Activated gamma-delta T cell treated with Interleukin-2 at 50 U/mL for 16 hours (primary cell): ENCODE measurements at places on chromosomes 7 and 10.
A peak's percentile ranks its signal among the peaks of the same experiment; 100 is the strongest.

DNA sequence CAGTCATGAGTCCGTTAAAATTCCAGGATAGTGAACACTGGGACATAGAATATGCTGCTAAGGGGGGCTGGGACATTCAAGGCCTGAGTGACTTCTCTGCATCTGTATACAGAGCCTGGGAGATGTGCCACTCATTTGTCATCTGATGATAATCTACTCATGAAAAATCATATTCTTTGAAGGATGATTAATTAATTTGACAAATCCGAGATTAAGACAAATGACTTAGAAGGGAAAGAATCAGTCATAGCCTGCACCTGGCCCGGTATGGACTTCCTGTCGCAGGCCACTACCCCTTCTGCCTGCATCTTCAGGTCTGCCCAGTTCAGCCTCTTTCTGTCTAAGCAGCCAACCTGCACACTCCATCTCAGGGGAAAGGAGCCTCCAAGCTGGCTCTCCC, 18.8 kb upstream of the FAM170B start:
- DNase-seq = no peak

- DNase-seq = no peak
Measured at GRCh38 chr7:110442381-110442837, 648.5 kb upstream of the LRRN3 start.

DNA sequence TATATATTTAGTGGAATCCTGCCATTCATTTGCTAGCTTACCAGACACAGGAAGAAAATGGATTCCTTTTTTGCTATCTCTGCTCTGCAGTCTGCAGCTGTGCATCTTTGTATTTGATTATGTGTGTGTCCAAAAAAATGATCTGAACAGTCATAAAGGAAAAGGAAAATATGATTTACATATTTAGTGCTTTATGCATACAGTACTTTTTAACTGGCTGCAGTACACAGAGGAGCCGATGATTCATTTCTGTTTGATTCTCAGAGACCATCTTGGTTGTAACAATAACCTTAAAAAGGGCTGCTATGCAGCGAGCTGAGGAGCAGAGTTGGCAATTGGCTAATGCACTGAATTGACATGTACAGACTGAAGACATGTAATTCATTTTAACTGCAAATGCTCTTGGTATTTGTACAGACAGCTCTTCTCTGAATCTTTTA, 151.3 kb upstream of the FZD1 start:
- DNase-seq = no peak

GRCh38 chr7:112452102-112452888, 2.0 kb downstream of the IFRD1 start:
- no peak for DNase-seq

- no peak for DNase-seq
Measured at GRCh38 chr7:68922850-68923249, 675.4 kb upstream of the AUTS2 start.

GRCh38 chr7:17436126-17436525, 137.7 kb downstream of the AHR start:
- no peak for DNase-seq

DNA sequence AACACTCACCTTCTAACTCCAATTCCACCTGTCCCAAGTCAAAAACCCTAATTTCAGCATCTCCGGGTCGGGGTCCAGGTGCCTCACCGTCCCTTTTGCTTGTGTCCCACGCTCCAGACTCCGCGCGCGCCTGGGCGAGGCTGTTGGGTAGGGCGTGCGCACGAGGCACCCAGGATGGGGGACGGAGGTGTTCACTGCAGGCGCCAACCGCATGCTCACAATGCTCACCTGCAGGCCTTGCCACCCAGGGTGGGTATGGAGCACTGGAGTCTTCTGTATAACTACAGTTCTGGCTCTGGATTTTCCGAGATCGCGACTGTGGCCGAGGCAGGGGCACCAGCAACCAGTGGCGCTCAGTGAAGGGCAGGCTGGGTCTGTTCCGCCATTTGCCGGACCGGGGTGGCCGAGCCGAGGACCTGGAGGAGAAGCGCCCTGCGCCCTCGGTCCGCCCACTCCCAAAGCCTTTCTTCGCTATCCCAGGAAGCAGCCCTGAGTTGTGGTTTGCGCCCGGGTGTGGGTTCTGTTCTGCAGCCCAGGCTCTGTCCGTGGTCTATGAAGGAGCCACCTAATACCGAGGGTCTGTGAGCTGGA, 8.7 kb downstream of the FAM200A start:
- no peak for DNase-seq

GRCh38 chr7:24685708-24686107, 71.6 kb downstream of the GSDME start:
- no peak for DNase-seq

DNA sequence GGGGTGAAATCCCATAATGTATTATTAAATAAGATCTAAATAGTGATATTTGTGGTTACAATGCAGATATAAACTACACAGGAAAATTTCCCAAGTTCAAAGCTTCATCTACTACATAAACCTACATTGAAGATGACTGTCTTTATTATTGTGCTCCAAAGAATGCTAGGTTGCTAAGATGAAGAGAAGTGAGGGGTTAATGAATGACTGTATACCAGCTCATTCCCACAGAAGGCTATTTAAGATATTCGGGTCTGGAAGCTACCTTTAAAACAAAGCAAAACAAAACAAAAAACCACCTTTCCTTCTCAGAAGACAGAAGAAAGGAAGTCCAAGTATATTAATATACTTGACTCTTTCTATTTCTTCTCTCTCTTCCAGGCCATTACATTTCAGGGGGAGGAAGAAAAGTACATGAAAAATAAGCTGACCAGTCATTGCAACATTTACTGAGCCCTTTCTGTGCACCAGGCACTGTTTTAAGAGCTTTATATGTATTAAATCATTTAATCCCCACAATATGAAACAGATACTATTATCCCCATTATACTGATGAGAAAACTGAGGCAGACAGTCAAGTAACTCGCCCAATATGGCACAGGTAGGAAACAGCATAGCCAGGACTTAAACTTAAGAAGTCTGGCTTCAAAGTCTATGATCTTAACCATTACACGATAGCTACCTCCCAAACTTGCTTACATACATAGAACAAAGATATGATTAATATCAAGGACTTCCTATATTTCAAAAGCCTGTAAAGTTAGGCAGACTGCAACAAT, 48.1 kb downstream of the TNPO3 start:
- DNase-seq = no peak

DNA sequence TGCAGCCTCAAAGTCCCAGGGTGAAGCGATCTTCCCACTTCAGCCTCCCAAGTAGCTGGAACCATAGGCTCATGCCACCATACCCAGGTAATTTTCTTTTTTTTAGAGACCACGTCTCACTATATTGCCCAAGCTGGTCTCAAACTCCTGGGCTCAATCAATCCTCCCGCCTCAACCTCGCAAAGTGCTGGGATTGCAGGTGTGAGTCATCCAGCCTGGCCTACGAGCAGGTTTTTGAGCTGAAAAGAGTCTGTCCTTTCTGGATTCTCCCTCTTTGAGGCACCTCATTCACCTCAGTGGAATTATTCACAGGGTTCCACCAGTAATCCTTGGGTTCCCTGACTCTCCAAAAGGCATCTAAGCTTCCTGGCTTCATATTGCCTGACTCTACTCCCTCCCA, 7.6 kb upstream of the LEP start:
- DNase-seq = no peak

DNA sequence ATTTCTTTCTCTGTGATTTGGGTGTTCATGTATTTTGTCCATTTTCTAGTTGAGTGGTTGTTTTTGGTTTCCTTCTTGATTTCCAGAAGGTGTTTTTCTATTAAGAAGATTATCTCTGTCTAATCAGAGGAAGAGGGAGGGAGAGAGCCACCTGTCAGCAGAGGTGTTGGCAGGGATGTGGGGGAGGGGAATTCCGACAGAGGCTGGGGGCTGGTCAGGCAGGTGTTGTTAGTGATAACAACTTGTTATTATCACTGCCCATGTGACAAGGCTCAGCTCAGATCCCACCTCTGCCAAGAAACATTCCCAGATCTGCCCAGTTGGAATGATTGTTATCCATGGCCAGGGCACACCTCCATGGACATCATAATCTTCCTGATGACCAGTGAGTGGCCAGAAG, 293.4 kb downstream of the GFRA1 start:
- DNase-seq = no peak

DNA sequence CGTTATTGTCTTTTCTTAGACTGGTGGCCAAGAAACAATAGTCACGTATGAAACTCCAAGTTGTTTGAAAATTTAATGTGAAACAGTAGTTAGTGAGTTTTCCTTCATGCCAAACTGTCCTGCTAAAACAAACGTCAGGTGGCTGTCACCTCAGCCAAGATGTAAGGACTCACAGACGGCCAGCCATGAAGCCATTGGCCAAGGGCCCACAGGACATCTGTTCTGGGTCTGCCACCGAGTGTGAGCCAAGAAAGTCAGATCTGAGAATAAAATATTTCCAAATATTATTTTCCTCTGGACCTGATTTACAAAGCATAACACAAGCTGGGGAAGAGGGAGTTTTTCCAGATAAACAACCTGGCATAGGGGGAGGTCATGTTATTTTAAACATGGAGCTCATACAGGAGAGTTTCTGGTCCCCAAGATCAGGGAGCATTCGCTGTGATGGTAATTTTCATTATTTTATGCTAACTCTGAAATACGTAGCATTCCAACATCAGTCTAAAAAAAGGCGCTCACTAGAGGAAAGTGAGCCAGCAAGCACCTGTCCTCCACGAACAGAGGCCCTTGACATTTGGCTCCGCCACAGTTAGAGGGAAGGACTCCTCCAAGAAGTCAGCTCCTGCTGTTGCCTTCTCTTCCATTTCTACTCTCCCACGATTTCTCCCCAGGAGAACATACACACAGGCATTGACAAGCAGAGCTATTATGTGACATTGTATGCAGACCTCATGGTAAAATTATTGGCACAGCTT, 38.9 kb upstream of the LANCL2 start:
- DNase-seq = no peak

DNA sequence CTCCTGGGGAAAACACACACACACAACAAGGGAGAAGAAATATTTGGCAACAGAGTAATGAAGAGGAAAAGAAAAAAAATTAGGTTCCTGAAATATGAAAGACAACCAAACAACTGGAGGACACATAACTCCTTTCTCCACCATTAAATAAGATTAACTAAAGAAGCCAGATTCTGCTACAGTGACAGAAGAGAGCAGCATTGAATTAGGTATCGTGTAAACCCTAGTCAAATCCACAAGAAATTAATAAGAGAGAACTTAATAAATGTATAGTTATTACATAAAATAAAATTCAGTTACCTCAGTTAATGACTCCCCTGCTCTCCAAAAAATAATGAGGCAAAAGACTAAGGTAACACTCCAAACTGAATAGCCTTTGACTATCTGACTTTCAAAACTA, 306.7 kb downstream of the CRPPA start:
- no peak for DNase-seq

DNA sequence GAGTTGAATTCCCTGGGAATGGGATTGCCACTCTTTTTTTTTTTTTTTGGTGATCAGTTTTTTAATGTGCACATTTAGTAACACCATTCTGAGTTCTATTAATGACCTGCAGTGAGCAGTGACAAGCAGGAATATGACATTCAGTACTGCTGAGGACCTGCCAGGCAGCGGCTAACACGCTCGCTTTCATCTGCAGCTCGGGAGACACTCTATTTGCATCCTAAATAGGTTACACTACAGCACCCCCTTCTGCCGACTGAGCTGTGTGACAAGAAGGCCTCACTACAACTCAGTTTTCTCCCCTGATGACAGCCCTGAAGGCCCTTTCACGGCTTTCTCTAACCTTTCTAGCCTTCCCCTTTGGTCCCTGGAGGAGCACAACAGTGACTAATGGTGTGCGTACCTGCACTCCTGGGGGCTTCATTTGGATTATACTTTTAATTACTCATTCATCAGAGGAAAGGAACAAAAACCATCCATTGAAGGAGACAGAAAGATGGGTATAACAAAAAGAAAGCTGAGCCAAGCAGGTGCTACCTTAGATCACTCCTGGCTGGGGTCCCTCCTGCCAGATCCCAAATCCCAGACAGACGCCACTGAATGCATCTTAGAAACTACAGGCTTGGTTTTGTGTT, 872.4 kb downstream of the LRMDA start:
- DNase-seq = no peak

DNA sequence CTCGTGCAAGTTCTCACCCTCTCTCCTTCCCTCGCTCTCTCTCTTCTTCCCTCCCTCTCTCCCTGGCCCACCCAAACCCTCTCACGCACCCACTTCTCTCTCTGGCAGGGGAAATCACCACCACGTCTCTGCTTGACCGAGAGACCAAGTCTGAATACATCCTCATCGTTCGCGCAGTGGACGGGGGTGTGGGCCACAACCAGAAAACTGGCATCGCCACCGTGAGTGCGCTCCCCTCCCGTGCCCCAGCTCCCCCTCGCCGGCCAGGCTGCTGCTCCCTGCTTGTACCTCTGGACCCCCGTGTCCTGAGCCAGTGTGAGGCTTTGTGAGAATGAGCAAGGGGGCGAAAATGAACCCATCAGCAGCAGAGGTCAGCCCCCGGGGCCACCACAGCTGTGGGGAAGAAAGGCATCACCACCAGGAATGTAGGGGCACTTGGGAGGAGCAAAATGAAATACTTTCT, 25.5 kb downstream of the C10orf105 start:
- no peak for DNase-seq

DNA sequence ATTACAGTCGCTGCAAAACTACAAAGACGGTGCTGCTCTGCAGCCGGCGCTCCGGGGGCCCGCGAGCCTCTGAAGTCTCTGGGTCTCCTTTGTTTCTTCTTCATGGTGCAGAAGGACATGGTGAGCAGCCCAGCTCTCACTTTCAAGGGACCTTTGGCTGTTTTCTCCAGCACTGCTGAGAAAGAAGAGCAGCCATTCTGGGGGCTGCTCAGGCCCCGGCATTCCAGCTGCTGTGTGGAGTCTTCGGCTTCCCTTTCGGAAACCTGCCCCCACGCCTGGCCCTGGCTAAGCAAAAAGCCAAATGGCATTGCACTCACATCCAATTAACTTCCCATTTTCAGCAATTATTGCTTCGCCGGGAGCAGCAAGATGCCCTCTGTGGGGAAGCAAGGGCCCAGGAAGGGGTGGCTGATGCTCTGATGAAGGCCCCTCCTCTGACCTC, 555.7 kb downstream of the PTPRN2 start:
- DNase-seq = peak; percentile 21

DNA sequence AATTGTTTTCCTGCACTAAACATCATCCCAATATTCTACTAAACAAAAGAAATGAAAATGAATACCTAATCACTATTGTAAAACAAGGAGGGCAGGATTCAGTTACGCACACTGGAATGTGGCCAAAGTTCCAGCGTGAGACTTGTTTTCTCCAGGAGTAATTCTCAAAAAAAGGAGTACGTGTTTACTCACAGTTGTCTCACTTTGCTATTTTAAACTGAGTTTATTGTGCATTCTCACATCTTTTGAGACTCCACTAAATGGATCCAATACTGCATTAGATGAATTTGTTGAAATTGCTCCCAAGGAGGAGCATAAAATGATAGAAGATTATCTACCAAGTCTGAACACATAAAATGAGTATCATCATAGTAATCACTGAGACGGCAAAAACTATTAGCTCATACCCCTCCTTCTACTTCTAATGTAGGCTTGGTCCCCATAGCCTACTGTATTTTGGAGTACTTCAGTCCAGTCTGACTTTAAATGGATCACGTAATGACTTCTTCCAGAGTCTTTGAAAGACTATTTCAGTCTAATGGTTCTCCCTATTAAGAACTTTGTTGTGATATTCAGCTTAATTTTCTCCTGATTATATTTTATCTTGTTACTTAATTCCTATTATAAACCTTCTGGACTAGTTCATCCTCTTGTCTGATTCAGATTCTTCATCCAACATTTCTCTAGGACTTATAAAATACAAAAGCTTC, 3.8 kb downstream of the GRM3 start:
- DNase-seq = no peak
